Osteocyte (in vitro differentiated cells): ENCODE measurements at places on chromosomes 12 and 14. TPM values are rescaled to one million over a fixed set of nuclear protein-coding genes. Genes with fewer than 3 reads are reported as not detected.

The CIROP gene
- not detected in 2 replicates for total RNA-seq

The DCN gene
- 2,230 and 2,247 TPM in 2 replicates for total RNA-seq

The TEX52 gene
- not detected in 2 replicates for total RNA-seq

The DDX23 gene
- 67.3 and 72.2 TPM in 2 replicates for total RNA-seq

The TOMM20L gene
- not detected in 2 replicates for total RNA-seq

DNA sequence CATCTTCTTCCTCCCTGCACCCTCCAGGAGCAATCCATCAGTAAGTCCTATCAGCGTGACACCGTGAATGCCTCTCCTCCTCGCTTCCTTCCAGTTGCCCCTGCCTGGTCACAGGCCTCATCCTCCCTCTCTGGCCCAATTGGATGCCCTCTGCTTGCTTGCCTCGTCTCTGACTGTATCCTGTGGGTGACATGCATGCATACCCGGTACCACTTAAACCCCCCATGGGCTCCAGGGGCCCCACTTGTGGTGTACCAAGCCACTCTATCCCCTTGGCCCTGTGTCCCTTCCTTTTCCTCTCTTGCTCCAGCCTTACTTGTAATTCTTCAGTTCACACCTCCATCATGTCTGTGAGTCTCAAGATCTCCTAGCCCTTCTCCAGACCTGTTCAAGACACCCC, 106.0 kb upstream of the RTL1 start:
- DNase-seq: peak; percentile 71

GRCh38 chr12:107704041-107704440, 18.4 kb downstream of the PWP1 start:
- DNase-seq: no peak

- no peak for DNase-seq
These were observed 10.1 kb upstream of the JDP2 start for GRCh38 chr14:75417674-75418073.

GRCh38 chr14:75539561-75540478, 17.6 kb downstream of the BATF start:
- DNase-seq: no peak

DNA sequence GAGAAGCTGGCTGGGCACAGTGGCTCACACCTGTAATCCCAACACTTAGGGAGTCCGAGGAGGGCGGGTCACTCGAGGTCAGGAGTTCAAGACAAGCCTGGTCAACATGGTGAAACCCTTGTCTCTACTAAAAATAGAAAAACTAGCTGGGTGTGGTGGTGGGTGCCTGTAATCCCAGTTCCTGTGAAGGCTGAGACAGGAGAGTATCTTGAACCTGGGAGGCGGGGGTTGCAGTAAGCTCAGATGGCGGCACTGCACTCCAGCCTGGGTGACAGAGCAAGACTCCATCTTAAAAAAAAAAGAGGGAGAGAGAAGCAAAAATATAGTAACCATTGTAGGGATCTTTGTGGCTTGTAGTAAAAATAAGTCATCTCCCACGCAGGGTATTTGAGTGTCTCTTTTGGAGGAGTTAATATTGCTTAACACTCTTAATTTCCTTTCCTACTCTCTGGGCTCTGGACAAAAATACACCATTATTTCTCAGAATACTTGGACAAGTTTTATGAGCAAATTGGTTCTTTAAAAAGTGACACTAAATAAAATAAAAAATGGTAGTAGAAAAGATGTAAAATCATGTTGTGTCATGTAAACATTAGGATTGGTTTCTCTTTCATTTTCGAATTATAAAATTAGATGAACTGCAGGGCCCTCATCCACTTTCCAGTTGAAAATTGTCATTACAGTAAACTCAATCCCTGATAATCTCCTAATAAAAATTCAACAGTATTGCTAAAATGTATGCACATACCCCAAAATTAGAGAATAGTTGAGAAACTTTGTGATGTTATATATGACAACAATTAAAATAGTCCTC, 61.1 kb upstream of the C12orf71 start:
- DNase-seq: no peak

- DNase-seq: no peak
These were observed 507 bp downstream of the AQP5 start for GRCh38 chr12:49961993-49962764.
